ENCODE measurements at places on chromosomes 12 and 14. TPM values are rescaled to one million over a fixed set of nuclear protein-coding genes. Genes with fewer than 3 reads are reported as not detected.

Gene CCDC175
- not detected for total RNA-seq

Gene OTX2
- not detected for total RNA-seq

Gene ZDHHC22
- not detected for total RNA-seq

Gene MAP3K9
- 18.6 TPM for total RNA-seq

Gene KLRC2
- 1.9 TPM for total RNA-seq

Gene BCL11B
- total RNA-seq = 1.4 TPM

Gene DNAJC22
- 0.25 TPM for total RNA-seq
